ENCODE measurements at places on chromosomes 5 and 9.

GRCh38 chr9:15274425-15274824, 32.6 kb downstream of the TTC39B start:
- DNase-seq = no peak

DNA sequence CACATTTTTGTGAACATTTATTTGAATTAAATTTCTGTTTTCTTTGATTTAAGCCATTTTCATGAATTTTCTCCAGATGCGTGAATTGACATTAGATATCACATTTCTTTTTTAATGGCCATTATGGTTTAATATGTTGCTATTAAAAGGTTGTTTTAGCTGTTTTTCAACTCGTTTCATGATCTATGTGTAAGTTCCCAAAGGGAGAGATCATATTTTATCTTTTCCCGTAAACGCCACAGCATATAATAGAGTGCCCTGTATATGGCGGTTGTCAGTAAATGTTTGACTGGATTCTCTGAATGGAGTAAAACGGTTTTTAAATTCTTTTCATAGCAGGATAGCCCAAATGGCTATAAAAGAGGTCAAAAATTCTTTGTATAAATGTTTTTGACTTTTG, 35.8 kb downstream of the ZCCHC7 start:
- DNase-seq = no peak

- no peak for DNase-seq
These were observed 77.0 kb upstream of the TBC1D2 start for GRCh38 chr9:98332405-98332831.

DNA sequence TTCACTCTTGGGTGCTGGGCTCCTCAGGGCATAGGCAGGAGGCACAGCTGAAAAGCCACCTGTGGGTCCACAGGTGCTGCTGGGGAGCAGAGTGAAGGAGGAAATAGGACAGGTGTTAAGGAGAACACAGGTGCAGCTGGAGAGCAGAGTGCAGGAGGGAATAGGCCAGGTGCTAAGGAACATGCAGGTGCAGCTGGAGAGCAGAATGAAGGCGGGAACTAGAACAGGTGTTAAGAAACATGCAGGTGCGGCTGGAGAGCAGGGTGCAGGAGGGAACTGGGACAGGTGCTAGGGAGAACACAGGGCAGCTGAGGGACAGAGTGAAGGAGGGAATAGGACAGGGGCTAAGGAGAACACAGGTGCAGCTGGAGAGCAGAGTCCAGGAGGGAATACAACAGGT, 43.8 kb upstream of the PLEKHG4B start:
- DNase-seq = no peak

DNA sequence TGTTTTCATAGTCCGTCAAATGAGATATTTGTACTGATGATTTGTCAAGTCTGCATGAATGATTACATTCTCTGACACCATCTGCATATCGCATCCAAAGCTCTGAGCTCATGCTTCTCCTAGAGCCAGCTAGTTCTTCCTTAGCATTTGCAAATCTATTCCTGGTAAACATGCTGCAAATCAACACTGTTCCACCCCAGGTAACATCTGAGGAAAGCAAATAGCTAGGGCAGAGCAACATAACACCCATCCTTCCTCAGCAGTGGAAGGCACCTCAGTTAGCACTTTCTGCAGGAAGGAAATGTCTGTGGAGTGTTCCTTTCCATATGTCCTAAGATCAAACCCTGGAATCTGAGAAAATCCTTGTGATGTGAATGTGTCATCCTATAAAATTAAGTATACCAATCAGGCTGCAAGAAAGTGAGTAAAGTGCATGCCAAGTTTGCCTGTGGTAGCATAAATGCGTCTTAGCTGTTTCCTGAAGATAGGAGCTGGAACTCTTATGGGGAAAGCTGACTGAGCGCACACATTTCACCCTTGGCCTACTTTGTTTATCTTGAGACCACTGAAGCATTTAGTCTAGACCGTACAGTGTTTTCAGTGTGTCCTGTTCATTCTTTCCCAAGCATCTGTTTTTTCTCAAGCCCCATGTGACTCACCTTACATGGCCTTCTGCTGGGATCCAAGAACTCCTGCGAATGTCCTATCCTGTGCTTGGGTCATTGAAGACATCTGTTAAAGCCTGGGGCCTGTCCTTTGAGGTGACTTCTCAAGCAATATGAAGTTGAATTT, 50.9 kb upstream of the STARD4 start:
- DNase-seq = peak; percentile 82

GRCh38 chr5:4989118-4989517, 151.0 kb upstream of the ADAMTS16 start:
- peak; percentile 73 for DNase-seq

- DNase-seq = peak; percentile 79
These were observed 102.5 kb upstream of the GABRP start for GRCh38 chr5:170681013-170681433.

DNA sequence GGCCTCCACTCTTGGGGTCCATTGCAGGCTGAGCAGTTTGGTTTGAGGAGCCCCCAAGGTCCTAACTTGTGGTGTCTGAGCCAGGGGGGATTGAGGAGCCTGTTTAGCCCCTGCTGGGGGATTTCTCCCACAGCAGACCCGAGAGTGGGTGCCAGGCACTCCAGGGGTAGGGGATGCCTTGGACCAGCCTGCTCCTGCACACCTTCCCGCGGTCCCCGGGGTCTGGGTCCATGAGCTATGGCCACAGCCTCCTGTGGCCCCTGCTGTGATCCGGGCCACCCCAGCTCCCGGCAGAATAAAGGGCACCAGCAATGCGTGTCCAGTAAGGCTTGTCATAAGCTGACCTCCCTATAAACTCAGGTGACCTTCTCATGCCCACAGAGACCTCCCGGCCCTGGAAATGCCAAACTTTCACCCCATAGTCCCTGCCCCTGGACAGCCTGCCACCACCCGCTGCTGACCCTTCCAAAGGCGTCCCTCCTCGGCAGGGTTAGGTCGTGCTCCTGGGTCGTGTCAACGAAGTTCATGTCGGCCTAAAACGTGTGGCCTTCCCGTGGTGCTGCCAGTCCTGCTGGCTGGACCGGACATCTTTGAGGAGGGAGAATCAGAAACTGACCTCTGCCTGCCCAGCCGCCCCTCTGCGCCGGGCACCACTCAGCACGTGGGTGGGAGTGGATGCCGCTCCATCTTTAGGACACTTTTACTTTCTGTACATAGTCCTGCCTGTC, 137.6 kb downstream of the MRPL36 start:
- no peak for DNase-seq

GRCh38 chr9:34956648-34957047, 1.4 kb upstream of the PHF24 start:
- DNase-seq = no peak

DNA sequence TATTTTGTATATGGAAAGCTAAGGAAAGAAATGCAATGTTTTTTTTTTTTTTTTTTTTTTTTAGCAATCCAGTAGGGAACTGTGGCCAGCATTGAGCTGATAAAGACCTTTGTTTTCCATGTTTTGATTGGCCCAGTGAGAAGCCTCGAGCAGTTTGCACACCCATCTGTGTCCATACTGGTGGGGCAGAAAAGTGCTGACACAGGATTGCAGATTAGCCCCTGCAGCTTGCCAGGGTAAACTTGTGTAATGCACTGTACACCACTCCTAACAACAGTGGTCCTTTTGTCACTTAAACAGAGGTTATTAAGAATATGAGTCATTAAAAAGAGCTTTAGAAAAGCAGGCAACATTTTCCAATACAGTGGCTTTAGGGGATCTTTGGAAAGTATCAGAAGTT, 132.8 kb upstream of the CDKN2B start:
- no peak for DNase-seq

DNA sequence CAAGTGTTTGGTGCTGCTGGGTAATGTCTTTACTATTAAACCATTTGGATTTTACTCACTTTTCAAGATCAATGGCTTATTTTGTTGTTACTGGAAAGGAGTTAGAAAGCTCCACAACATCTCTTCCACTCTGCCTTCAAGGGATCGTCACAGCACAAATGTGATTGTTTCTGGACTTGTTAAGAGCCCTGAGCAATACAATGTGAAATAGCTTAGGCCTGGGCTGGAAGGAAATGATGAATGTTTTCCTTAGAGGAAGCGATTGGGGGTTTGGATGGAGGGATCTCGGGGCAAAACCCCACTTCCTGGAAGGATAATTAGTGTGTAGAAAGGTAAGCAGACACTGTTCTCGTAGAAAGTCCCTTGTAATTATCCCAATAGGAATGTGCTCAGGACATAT, 59.3 kb upstream of the MYO10 start:
- DNase-seq = no peak

GRCh38 chr9:107684224-107684623, 194.7 kb upstream of the KLF4 start:
- no peak for DNase-seq

DNA sequence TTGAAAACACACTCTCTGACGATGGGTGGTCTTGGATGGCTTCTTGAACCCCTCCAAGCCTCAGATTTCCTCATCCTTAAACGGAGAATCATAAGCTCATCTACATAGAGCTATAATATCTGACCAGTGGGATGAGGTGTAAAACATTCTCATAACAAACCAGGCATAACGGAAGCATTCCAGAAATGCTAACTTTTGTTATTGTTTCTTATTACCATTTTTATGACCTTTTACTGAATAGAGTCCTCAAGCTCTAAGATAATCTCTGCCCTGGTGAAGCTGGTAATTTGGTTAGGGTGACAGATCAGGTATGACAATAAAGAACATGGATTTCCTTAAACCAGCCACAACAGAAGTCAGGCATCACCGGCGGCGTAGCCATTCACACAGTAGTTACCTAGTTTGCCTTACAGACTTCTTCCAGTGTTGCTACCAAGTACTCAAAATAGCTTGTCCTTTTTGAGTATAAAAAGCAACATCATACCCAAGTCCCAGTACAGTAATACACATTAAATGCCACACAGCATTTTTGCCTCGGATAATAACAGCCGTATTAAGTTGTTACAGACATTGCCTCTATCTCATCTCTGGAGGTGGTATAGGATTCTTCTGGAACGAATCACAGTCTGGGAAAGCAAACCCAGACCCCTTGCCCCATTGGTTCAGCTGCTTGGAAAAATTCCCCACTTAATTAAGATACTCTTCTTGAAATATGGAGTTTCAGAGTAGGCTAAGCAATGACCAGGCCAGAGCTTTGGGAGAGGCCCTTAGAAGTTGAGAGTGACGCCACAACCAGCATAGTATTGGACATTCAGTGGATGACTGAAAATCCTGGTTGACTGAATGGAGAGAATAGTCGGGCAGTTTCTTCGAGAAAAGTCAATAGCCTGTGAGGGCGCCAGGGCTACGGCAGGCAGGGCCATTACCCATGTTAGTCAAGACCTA, 252.5 kb downstream of the SLIT3 start:
- no peak for DNase-seq

- no peak for DNase-seq
These were observed 538 bp upstream of the BDP1 start for GRCh38 chr5:71454913-71455312.

DNA sequence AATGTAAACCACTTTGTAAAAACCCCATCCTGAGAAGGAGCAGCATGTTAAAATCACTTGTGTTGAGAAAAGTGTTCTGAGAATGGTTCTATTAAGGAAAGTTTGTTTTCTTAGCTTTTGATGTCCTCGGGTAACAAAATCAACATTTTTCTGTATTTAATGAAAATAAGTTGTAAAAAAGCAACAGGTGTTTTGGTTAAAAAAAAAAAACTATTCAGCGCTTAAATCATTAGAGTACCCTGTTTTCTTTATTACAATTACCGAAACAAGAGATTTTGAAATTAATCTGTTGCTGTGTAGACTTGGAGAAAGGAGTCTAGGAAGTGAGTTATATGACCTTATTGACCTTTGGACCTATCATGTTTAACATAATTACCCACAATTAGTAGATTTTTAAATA, 167.7 kb downstream of the XRCC4 start:
- no peak for DNase-seq

GRCh38 chr9:125887172-125887571, 140.0 kb downstream of the PBX3 start:
- no peak for DNase-seq

DNA sequence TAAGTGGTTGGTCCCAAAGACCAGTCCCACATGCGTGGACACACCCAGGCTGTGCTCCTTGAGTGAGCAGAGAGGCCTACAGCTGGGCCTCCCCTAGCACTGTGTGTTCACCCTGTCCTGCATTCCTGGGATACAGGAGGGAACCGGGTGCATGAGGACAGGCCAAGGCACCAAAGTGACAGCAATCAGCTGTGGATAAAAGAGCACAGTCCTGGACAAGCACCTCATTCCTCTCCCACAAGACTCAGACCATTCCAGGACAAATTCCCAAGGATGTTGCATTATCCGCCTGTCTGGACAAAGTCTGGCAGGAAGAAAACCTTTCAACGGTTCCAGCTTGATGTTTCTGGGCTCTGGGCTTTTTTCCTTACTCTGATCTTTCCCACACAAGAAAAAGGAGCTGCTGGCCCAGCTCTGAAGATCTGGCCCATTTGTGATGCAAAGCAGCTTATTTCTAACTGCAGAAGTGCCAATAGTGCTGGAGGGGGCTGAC, 273.2 kb downstream of the ENC1 start:
- DNase-seq = no peak

- no peak for DNase-seq
These were observed 274.7 kb downstream of the ELAVL2 start for GRCh38 chr9:23551311-23551721.

- DNase-seq = no peak
These were observed 205.3 kb downstream of the TTLL11 start for GRCh38 chr9:121887553-121888437.

- no peak for DNase-seq
These were observed 157.0 kb downstream of the C9orf152 start for GRCh38 chr9:110050925-110051355.

DNA sequence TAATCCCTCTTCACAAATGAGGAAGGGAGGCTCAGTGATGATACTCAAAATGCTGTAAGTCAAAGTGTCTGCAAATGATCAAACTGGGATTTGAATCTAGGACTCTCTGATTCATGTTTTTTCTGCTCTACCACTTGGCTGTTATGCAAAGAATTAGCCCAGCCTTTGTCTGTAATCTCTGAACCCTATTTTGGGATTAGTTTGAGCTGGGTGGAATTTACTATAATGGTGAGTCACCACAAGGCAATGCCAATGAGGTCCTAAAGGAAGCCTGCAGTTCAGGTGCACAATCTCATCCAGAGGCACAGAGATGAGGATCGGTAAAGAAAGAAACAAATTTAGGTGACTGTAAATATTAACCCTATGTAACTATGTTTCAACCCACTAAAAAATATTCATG, 29.2 kb downstream of the RFK start:
- DNase-seq = no peak

- no peak for DNase-seq
These were observed 112.3 kb upstream of the ADAMTSL1 start for GRCh38 chr9:18361646-18362045.

Measured in renal pelvis (tissue), 12 donors.